ENCODE measurements at places on chromosomes 5 and 9.

GRCh38 chr5:44334622-44335021 is 54.6 kb downstream of the FGF10 start:
- no peak for DNase-seq

GRCh38 chr5:122858451-122858850 is 13.0 kb downstream of the SNX24 start:
- DNase-seq = no peak

- no peak for DNase-seq
Measured at GRCh38 chr5:42217791-42218190, 205.4 kb upstream of the GHR start.

GRCh38 chr9:125529589-125530515 is 177.2 kb downstream of the MAPKAP1 start:
- no peak for DNase-seq

- DNase-seq = no peak
Measured at GRCh38 chr9:111661802-111662521, 557 bp downstream of the GNG10 start.

- no peak for DNase-seq
Measured at GRCh38 chr9:133058071-133058470, 3.7 kb upstream of the CEL start.

DNA sequence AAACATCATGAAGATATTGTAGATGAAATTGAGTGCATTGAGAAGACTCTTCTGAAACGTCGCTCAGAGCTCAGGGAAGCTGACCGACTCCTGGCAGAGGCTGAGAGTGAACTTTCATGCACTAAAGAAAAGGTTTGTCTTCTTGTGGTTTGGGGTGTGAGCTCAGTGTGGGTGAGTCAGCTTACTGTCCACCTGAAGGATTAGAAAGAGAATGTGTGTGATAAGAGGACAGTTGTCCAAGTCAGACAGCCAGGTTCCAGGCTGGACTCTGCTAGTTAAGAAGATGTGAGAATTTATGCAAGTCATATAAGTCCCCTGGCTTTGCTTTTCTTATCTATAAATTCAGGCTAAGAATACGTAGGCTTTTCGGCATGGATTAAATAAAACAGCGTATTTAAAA is 46.9 kb downstream of the RAB14 start:
- DNase-seq = no peak

DNA sequence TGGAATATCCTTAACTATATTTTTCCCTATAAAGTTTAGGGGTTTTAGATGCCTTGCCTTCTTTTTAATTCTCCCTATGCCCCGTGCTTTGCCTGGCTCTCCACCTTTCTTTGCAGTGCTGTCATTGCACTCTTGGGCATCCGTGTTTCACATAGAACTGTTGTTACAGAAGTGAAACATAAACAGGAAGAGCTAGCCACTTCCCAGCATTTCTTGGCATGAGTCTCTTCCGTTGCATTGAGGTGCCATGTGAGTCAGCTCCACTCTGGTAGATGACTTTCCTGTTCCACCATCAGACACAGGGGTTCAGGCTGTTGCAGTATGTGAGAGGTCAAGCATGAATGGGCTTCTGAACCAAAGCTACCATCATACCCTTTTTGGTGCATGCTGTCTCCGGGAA is 73.4 kb downstream of the ANGPTL2 start:
- DNase-seq = no peak

DNA sequence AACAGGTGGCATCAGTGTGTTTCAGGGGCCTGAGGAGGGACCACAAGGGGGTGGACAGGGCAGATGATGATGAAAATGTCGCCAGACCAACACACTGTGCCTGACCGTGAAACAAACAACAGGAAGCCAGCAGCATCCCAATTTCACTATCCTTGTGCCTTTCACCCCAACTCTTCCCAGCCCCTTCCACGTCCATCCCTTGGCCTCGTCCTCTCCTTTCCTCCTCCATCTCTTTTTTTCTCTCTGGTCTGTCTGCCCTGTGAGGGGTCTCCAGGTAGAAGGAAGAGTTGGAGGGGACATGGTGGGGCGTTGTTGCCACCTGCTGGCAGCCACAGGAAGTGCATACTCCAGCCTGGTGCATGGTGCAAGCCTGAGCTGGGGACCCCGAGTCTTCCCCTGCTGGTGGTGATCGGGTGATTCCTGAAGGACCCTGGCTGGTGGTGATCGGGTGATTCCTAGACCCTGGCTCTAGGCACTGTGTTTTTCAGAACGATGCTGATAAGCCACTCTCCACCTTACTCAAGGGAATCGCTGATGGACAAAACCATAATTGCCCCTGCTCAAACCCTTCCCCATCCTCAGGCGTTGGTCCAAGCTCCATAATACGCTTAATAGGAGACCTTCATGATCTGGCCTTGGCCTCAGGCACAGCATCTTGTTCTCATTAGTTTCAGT is 21.7 kb upstream of the NSD1 start:
- no peak for DNase-seq

DNA sequence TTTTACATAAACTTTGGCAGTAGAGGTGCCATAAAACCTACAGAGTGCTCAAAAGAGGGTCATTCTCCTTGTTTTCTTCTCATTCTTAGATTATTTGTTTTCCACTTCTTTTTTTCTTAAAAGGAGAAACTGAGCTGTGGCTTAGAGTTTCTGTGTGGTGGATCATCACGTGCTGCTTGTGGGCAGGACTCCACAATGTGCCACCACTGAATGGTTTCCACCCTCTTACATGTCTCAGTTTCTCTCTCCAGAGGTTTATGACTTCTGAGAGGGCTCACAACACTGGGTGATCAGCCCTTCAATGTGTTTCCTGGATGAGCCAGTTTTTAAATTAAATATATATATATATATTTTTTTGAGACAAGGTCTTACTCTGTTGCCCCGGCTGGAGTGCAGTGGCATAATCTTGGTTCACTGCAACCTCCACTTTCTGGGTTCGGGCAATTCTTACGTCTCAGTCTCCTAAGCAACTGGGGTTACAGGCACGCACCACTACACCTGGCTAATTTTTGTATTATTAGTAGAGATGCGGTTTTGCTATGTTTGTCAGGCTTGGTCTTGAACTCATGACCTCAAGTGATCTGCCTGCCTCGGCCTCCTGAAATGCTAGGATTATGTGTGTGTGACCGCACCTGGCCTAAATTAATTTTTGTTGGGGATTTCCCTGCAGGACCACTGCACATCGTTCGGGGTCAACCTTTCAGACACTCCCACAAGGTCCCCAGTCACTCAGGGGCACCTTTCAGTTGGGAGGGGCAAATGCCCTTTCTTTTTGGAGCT is 3.1 kb upstream of the UNC13B start:
- DNase-seq = no peak

DNA sequence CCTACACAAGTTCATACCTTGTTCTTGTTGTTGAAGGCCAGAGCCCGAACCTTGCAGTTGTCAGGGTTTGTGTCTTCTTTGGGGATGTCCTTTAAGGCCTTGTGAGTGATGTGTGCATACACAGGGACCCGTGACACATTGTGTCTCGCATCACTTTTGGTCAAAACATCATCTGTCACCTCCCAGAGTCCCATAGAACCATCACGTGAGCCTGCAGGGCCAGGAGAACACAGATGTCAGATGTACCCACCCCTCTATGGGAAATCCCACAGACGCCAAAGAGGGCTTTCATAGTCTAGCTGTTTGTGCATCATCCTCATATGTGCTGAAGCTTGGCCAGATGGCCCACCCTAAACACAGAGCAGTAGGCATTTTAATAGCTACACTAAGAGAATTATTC is 28.2 kb downstream of the DCAF12 start:
- no peak for DNase-seq

- DNase-seq = no peak
Measured at GRCh38 chr5:73388306-73388684, 60.3 kb downstream of the FOXD1 start.

DNA sequence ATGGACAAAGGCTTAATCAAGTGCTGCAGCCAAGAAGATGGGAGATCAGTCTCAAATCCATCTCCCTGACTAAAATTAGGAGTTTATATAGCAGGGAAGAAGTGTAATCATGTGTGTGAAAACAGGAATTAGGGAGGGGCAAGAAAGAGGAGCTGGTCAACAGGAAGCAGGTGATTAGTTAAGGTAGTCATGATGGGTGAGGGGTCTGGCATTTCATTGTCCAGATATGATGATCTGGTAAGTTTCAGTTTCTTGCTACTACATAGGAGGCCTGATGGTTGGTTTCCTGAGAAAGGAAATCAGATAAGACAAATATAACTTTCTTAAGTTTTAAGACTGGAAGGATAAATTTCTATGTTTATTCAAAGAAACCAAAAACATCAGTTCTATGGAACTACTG is 455.6 kb upstream of the GRAMD2B start:
- DNase-seq = no peak

- DNase-seq = no peak
Measured at GRCh38 chr5:143262393-143263174, 140.9 kb downstream of the NR3C1 start.

GRCh38 chr5:8135742-8136141 is 266.8 kb downstream of the MTRR start:
- no peak for DNase-seq

DNA sequence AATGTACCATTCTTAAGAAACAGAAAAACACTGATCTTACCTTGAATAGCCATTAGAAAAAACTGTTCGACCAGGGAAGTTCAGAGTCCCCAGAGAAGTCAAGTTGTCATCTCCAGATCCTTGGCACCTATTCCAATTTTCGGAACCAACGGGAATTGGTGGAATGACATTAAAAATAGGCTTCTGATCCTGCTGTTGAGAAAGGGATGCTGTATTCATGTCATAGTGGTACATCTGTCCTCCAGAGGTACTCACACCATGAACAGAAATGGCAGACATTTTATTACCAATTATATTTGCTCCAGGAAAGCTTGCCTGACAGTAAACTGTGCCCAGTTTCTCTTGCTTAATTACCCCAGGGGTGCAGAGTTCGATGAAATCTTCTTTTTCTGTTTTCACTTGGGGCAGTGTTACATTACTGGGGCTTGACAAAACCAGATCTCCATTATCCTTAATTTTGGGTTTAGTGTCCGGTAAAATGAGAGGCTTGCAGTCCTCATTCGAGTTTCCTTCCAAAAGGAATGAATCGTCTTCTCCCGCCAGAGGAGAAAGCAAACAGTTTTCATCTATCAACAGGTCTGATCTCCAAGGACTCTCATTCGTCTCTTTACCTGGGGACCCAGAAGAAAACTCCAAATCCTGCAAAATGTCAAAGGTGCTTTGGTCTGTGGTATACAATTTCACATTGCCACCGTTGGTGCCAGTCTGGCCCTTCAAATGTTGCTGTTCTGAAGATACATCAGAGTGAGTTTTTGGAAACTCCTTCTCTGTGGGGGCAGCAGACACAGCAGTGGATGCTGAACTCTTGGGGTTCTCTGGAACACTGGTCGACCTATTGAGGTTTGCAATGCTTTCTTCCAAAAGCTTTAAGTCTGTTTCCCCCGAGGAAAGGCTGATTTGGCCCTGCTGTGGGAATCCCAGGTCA is 3.6 kb downstream of the NR3C1 start:
- DNase-seq = no peak

GRCh38 chr5:83628360-83628759 is 92.3 kb downstream of the HAPLN1 start:
- no peak for DNase-seq

GRCh38 chr5:115992848-115993350 is 30.6 kb downstream of the LVRN start:
- DNase-seq = no peak
